ENCODE measurements at places on chromosomes 1 and 21. TPM values are rescaled to one million over a fixed set of nuclear protein-coding genes. Genes with fewer than 3 reads are reported as not detected.

The PRR9 gene
- total RNA-seq: not detected

The AKR7A3 gene
- total RNA-seq: 40.9 TPM

The CHI3L2 gene
- total RNA-seq: 0.76 TPM

The KIF26B gene
- total RNA-seq: 0.14 TPM

The KRTAP19-3 gene
- total RNA-seq: not detected

The DNALI1 gene
- 3.2 TPM for total RNA-seq

The TSPEAR gene
- total RNA-seq: not detected

GRCh38 chr1:26110731-26111529 is 694 bp upstream of the PDIK1L start:
- peak; percentile 92 for DNase-seq

DNA sequence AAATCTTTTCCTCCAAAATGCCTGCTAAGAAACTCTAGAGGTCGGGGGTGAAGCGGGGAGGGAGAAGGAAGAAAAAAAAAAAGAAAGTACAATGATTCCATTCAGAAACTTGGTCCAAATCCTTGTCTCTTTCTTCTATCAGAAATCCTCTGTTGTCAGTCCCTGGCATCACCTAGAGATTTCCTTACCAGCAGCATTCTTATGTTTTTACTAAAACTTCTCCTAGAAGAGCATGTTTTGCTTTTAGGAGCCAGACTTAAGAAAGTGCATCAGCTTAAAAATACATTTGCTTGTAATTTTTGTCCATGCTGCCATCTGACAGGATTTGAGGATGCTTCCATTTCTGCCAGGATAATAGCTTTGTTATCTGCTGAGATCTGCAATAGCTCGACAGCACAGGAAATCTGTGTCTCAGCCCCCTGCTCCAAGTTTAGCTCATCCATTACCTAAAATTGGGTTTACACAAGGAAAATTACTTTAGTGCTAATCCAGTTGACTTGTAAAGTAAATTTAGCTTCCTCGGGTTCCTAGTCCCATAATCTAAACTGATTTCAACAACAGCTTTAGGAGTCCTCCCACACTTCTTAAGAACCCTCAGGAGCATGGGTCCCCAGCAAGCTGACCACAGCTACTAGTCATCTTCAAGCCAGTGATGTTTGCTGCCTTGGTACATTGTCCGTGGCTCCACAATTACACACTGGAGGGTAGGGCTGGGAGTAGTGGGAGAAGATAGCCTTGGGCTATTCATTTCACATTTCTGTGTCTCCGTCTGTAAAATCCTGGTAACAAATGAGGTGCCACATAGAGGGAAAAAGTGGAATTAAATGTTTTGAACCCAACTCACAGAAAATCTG is 92.3 kb upstream of the UBE2U start:
- DNase-seq: no peak

GRCh38 chr1:149936170-149936991 is at the start of gene MTMR11:
Gene MTMR11, minus strand, starts transcription at chr1:149936879. Its CDS starts 232 bp downstream, at chr1:149936647.
- DNase-seq: peak; percentile 83

DNA sequence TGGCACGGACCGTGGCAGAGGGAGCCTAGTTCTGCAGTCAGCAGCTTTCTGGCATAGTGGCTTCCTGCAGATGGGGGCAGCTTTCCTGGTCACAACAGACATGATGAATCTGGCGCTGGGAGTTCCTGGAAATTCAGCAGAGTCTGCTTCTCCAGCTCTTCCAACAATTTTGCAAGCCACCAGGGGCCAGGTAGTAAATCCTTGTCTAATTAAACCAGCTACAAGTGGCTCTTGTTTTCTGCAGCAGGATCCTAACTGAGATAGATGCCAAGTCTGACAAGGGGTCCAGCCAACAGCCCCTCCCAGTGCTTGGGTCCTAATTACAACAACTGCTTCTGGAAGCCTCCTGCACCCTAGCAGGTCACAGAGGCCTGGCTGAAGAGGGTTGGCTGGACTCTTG is 35.8 kb downstream of the TRIM62 start:
- no peak for DNase-seq

- no peak for DNase-seq
These were observed 969 bp downstream of the ACAP3 start for GRCh38 chr1:1306661-1307260.

DNA sequence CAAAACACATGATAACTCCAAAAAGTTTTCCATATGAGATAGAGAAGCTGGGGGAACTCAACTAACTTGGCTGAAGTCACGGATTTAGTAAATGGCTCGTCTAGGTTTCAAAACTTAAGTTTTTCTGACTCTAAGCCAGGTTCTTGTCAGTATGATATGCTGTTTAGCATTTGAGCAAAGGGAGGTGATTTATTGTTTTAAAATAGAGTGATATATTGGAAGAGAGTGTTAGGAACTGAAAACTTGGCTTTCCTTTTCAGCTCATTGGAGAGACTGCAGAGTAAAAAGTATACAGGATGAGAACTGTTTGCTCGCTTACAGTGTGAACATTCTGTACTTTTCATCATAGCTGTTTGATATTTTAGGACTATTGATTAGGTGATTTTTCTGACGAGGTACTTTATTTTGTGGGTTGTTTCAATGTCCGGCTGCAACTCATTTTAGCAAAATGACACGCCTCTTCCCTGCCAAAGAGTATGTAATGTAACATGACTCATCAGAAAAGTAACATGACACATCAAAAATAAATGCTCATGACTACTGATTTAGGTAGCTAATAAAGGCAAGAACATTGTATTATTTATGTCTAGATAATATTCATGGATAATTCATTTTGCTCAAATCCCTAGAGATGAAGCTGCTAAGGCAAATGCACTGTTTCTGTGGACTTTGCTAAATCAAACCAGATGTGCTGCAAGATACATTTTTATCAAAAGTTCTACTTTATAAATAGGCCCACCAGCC is 355.1 kb downstream of the GPATCH2 start:
- no peak for DNase-seq

- peak; percentile 63 for DNase-seq
These were observed 438.5 kb upstream of the PLXNA2 start for GRCh38 chr1:208682664-208683013.

DNA sequence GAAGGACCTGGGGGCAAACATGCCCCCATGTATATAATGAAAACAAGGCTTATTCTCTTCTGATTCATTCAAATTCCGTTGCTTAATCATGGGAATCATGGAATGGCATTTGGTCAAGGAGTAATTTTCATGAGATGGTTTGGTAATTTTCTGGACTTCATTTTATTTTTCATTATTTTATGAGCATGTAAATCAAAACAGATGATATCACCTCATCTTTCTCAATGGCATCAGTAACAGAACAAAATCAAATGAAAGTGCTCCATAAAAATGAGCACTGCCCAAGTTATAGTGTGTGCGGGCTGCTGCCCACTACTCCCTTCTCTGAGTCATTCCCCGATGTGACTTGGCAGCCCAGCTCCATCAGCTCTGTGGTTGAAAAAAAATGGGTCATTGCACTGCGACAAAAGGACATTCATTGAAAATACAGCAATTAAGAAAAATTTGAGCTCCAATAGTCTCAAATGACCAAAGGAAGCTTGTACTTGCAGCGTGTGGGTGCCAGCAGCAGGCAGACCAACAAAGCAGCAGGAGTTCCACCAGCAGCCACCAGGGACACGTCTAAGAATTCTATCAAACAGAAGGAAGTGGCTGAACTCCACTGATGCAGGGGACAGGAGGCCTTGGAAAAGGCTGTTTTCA is 84.3 kb upstream of the VAV3 start:
- DNase-seq: peak; percentile 28

DNA sequence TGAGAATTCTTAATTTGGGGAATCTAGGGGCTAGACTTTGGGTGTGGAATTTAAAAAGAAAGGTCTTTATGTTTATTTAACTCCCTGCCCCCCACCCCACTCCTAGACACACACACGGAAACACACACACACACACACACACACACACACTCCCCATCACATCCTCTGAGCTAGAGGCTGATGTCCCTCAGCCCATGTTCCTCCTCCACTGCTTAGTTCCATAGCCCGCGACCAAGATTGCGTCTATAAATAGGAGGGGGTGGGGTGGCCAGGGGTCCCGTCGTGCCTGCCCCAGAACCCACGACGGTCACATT is 655 bp upstream of the KIRREL1 start:
- no peak for DNase-seq

DNA sequence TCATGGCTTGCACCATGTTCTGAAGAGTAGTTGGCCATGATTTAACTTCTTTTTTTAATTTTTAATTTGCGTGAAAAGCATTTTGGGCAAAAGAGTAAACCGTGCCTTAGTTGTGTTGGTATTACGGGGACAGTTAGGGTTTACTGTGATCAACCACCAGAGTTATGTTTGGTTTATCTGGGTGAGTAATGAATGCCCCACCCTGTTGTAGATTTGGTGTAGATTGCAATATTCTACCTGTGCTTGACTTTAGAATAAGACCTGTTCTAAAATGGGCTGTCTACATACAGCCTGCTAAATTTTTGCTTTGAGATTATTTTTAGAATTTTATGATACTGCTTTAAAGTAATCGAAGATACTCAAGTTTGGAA is 1.4 kb downstream of the USP25 start:
- no peak for DNase-seq

DNA sequence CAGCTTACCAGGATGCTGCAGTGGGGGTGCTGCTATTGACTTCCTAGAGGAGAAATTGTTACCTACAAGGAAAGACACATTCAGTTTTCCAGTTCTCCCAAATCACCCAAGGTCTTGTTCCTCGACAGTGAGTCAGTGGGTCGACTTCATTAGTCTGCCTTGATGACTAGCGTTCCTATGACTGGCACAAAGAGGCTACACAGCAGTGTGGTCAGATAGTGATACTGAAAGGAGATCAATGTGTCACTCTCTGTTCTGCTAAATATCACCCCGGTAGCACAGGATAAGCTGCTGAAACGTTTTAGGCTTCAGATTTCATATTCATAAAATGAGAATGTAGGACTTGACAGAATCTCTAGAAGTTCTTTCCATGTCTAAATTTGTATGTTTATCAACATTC is 357.4 kb downstream of the LMX1A start:
- no peak for DNase-seq

- no peak for DNase-seq
These were observed 14.6 kb upstream of the SYNJ1 start for GRCh38 chr21:32742396-32742795.

GRCh38 chr21:26546446-26547097 is 26.5 kb downstream of the CYYR1 start:
- no peak for DNase-seq

DNA sequence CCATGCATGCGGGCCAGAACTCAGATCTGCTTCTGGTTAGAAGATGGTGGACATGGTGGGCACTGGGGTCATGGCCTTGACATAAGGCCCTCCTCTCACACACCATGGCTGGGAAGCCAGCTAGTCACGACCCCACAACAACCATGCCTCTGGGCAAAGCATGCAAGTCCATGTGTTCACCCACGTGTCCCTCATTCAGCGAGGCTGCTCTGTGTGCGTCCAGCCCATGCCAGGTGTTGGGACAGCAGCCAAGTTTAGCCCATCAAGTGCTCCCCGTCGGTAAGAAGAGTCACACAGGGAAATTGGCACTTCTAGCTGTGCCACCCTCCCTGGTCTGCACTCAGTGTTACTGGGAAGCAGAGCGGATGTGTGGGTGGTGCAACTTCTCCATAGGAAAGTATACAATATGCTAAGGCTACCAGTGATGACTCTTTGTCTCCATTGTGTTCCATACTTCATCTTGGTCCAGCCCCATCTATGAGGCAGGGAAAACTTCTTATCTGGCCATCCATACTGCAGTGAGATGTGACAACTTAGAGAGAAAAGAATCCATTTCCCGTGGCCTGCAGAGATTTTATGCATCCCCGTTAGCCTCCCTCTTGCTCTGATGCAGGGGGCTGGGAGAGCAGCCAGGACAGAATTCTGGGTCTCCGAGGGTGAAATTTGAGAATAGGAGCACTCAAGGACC is 198.0 kb downstream of the GRIK3 start:
- no peak for DNase-seq

GRCh38 chr1:226051365-226051764 is 11.2 kb upstream of the H3-3A start:
- DNase-seq: no peak

DNA sequence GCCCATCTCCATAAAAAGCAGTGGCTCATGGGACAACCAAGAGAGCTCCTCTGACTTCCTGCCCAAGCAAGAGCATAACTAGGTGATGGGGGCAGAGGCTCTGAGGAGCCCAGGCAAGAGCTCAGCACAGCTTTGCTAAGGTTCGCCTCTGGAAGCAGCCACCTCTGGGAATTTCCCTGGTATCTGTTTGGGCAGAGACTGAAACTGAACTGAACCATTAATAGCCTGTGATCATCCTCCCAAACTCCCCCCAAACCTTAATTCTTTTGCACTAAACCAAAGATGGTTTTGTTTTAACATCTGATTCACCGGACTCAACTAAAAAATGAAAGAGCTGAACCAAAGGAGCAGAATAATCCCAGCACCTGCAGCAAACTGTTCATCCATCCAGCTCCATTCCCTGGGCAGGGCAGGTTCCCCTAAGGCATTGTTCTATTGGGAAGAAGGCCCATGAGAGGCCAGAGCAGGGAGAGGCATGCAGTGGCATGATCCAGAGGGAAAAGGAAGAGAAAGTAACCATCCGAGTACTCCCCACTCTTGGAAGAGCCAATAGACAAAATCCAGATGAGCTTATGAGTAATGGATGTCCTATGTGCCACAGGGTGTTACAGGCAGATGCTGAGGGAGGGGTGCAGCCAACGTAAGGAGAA is 77.8 kb upstream of the KAZN start:
- no peak for DNase-seq

DNA sequence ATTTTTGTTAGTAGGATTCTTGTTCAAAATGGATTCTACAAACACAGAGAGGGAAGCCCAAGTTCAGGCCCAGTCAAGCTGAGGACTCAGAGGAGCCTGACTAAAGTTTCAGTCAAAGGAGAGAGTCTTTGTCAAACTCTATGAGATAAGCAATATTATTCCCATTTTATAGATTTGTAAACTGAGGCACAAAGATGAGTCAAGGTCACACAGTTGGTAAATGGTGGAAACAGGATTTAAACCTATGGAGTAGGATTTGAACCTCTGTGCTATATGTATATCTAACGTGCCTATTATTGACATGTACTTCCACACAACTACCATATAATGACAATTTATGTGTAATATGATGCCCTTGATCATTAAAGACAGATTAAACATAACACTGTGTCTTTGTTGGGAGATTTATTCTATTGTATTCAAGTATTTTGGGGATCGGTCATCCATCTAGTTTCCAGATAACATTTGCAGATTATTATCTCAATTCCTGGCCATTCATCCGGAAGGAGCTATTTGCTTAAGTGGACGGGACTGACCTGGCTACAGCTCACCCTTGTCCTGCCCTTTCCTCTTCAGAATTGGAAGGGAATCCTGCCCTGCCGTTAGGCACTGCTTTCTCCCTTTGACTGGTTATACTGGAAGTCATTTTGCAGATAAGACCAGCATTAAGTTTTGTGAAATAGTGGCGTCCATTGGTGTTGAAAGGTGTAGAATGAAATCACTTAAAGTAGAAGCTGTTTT is 86.1 kb upstream of the LMO4 start:
- DNase-seq: no peak

- DNase-seq: no peak
These were observed 9.7 kb downstream of the OR2T11 start for GRCh38 chr1:248625166-248625565.
